ENCODE measurements at places on chromosomes 16 and 17.

DNA sequence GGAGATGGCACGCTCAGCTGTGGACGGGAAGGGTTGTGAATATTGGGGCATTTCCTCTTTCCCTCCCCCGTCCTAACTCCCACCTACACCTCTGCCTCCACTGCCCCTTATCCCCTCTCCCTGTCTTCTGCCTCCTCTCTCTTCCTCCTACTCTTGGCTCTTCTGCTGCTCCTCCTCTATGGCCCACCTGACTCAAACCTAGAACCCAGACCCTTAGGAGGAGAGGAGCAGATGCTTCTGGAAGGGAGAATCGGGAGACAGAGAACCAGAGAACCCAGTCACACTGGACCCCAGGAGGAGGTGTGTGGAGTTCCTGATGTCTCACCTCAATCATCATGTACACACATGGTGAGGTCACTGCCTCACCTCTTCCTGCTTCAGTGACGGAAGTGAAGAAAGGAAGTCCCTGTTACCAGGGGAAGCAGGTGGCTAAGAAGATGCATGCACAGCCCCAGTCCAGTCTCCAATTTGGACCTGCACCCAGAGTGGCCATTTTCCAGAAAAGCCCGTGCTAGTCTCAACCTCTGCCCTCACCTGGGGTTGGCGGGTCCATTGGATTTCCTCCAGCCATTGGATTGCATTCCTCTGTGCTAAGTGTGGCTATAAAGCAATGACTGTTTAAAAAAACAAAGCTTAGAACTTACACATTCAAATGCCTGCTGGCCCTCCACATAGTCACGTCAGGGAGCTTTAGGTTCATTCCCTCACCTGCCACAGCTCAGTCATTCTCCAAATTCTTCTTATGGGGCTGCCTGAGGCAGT is 4.0 kb downstream of the RNF222 start:
- DNase-seq = no peak

- DNase-seq = no peak
These were observed 352 bp downstream of the MARF1 start for GRCh38 chr16:15642557-15643047.

DNA sequence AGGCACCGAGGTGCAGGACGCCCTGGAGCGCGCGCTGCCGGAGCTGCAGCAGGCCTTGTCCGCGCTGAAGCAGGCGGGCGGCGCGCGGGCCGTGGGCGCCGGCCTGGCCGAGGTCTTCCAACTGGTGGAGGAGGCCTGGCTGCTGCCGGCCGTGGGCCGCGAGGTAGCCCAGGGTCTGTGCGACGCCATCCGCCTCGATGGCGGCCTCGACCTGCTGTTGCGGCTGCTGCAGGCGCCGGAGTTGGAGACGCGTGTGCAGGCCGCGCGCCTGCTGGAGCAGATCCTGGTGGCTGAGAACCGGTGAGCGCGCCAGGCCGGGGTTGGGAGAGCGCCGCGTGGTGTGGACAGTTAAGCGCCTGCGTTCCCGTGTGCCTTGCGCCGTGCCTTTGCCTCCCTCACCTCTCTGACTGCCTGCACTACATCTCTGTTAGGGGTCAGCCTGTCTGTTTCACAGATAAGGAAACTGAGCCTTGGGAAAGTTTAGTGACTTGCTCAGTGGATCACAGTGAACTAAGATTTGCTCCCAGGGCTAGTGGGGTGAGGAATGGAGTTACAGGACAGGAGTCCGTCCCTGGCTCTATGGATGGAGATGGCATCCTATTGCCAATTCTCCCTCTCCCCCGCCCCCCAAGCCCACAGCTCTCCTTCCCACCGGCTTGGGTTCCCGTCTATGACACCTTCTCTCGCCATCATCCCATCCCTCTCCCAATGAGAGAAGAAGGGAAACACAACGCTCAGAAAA is 880 bp downstream of the SARM1 start:
- DNase-seq = peak; percentile 23

DNA sequence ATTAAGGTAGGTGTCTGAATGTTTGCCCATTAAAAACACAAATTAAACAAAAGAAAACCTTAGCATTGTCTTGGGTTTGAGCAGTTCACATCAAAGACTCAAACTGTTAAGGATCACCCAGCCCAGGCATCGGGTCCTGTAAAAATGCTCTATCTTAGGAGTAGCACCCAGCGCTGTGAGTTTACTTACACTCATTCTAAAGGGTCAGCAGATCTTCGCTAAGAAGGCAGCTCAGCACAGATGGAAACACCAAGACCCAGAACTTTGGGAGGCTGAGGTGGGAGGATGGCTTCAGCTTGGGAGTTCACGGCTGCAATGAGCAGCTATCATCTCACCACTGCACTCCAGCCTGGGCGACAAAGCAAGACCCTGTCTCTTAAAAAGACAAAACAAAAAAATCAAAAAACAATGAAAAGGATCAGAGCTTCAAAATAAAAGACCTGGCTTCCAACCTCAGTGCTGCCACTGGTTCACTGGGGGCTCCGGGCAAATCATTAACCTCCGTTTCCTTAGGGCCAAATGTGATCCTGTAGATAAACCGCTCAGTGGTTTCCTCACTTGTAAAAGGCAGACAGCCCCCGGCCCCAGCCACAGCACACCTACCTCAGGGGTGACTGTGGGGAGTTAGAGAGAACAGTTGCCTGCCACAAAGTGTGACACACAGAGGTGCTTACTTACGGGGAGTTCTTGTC is 11.1 kb downstream of the COG1 start:
- DNase-seq = no peak

DNA sequence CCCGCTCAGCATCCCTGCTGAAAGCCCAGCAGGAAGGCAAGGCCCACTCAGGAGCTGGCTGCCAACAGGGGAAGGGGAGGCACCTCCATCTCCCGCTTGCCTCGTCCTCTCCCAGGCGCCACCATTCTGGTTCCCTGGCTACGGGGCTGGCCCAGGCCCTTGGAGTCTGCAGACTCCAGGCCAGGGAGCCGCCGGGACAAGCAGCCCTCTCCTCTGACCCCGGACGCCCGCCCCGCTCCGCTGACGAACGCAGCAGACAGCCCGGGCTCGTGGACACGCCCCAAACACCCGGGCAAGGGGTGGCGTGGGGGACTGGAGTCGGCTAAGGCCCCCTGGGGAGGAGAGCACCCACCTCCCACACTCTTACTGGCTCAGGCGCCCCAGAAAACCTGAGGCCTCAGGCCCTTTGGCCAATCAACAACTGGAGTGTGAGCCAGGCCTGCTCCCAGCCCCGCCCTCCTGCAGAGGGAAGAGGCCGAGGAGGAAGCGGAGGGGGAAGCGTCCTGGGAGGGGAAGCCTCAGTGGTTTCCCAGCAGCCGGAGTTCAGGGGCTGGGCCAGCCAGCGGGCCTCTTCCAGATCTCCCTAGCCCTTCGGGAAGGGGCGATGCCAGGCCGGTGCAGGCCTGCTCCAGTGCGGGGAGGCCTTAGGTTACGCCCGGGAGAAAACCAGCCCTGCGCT is 4.2 kb downstream of the MNT start:
- DNase-seq = peak; percentile 78

- no peak for DNase-seq
These were observed 307.1 kb downstream of the SNX29 start for GRCh38 chr16:12283596-12283995.

DNA sequence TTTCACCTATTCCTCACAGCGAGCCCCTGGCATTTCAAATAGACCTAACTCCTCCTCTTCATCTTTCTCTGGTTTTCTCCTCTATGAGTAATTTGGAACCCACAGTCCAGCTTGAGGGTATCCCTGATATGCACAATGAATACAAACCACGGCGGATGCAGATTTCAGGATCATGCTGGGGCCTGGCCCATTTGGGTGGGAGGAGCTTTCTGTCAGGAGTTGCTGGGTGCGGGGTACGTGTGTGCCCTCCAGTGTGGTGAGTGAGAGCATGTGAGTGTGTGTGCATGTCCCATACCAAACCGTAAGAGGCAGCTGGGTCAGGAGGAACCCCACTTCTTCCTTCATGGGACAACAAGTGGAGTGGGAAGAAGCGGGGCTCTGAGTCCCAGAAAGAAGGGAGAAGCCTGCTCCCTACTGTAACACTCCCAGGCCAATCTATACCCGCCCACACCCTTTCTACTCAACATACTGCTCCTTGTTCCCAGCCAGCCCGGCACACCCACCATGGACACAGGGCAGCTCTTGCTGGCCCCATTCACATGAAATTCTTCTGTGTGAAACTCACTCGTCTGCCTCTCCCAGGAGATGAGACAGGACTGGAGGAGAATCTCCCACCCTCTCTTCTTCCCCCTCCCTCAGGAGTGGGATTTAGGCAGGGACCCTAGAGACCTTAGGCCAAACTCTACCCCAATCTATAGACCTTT is 18.4 kb downstream of the CNTNAP1 start:
- DNase-seq = no peak
